Hematopoietic multipotent progenitor cell treated with erythropoietin and hydrocortisone succinate and interleukin-3 and kit ligand, for 17 days (in vitro differentiated cells): ENCODE measurements at places on chromosomes 6 and 20.

GRCh38 chr20:56467968-56468315, 485 bp upstream of the RTF2 start:
- no peak for DNase-seq

- no peak for DNase-seq
These were observed 156.1 kb downstream of the ZFP64 start for GRCh38 chr20:52035498-52035897.

DNA sequence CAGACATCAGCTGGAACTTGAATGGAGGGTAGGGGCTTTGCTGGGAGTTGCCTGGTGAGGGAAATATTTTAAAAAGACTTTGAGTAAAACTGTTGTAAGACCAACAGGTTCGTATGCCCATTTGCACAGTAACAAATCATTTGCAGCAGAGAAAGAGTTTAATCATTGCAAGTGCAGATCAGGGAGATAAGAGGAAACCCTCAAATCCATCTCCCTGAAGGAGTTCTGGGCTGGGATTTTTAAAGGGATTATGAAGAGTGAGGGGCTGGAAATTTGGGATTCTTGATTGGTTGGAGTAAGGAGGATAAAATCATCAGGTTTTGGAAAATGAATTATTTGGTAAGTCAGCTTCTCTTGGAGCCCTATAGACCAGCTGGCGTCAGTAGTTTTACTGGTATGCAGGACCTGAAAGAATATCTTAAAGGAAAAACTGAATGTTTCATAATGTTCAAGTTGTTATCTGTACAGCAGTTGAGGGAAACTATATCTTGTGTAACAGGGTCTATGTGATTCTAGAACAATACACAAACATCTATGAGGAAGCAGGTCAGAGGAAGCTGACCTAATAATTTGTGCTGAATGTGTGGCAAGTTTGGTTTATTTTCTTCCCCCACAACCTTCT, 295.5 kb downstream of the PLCB1 start:
- DNase-seq, result no peak

DNA sequence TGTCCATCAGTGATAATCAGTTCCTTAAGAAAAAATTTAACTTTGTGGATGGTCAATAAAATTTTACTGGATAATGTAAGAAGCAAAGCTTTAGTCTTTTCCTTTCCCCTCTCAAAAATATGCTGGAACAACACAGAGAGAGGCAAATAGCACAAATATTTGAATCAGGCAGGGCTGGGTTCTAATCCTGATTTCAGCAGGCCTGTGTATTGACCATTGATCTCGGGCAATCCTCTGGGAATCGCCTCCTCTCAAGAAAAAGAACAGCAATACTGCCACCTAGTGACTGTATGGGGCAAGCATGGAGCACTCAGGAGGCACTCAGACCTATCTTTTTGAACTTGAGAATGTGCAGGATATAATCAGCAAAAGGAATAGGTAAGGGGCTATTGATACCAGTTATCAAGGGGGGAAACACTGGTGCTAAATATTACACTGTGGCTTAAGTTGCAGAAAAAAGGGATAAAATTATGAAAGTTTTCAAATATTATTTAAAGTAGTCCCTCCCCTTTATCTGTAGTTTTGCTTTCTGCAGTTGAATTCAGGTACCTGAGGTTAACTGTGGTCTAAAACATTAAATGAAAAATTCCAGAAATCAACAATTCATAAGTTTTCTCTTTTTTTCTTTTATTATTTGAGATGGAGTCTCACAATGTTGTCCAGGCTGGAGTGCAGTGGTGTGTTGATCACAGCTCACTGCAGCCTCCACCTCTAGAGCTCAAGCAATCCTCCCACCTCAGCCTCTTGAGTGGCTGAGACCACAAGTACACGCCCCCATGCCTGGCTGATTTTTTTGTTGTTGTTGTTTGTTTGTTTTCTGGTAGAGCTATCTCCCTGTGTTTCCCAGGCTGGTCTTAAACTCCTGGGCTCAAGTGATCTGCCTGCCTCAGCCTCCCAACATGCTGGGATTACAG, 91.8 kb upstream of the NHSL1 start:
- DNase-seq, result peak; percentile 54

DNA sequence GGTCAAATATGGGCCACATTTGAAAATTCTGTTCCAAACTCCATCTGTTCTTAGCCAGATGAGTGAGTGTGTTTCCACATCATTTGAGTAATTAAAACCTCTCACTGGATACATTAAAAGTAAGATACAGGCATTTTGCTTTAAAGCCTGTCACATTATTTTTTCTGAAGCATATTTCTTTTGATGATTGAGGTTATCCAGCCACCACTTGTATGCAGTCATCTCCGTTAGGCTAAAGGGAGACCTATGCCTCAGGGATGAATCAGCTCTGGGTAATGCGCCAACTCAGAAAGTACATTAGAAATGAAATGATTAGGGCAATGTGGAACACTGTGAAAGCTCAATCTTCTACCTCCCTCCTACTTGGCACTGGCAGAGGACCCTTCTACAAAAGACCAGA, 90.7 kb downstream of the SNAP25 start:
- DNase-seq, result no peak

DNA sequence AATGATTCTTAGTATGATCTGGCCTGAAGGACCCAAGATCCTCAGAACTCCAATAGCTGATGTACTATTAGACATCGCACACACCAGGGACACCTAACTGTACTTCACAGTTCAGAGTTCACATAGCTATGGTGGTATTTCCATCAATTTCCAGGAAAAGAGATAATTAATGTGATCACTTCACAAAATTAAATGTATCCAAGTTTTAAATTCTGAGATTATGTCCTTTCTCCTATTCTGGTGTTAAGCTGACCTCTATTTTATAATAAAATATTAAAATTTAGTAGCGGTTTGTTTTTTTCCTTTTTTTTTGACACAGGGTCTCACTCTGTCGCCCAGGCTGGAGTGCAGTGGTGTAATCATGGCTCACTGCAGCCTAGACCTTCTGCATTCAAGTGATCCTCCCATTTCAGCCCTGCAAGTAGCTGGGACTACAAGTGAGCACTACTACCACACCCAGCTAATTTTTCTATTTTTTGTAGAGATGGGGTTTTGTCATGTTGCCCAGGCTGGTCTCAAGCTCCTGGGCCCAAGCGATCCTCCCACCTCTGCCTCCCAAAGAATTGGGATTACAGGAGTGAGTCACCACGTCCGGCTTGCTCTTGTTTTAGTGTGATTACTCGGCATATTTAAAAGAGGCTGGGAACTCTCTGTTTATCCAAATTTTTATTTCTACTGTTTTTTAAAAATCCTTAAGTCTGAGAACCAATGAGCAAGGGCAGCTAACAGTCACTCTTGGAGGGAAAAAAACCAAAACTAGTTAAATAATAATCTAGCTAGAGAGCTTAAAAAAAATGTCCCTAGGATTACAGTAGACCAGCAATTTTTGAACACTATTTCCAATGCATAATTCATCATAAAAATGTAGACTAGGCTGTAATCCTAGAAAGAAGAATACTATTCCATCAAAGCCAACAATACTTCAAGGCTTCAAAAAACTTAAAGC, 16.0 kb downstream of the KIF13A start:
- no peak for DNase-seq

- DNase-seq, result no peak
These were observed 84.6 kb downstream of the KIF16B start for GRCh38 chr20:16488616-16489015.

DNA sequence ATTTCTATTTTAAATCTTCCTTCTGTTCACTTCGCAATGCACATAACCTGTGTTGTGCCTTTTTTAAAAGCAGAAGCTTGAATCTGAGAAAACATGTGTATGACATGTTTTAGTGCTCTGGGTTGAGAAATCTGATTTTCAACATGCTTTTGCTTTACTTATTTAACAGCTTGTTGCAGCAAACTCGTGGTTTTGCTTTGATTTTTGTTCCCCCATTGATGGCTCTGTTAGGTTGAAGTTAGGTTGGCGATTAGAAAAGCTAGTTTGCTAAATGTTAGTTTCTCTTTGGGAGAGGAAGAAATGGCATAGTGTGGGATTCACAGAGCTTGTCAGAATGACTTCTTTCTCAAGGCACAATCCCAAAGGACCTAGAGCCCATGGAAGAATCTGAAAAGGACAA, 170.8 kb downstream of the TMEM242 start:
- DNase-seq, result no peak

DNA sequence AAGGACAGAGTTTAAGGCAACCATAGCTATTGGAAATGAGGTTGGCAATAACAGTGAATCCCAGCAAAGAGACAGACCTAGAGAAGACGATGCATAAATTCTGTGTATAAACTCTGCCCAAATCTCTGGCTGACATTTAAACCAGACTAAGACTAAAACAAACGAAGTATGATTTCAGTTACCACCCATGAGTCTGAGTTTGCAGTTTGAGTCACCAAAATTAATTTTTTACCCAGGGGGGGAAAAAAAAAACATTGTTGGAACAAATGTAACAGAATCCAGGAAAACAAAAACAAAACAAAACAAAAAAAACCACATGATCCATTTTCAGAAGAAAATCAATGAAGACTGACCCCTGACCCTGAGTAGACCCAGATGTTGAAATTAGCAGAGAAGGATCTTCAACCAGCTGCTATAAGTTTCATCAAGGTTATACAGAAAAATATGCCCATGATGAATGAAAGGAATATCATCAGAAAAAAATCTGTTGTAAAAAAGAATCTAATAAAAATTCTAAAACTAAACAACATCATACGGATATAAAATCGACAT, 190.8 kb downstream of the GMDS start:
- no peak for DNase-seq

GRCh38 chr6:44042261-44042988, 84.8 kb downstream of the MRPL14 start:
- no peak for DNase-seq
